ENCODE measurements at places on chromosomes 12 and 14. TPM values are rescaled to one million over a fixed set of nuclear protein-coding genes. Genes with fewer than 3 reads are reported as not detected.

SLC25A47 gene
- not detected for total RNA-seq

C12orf60 gene
- total RNA-seq = 0.50 TPM

CCND2 gene
- 26.7 TPM for total RNA-seq

INF2 gene
- 46.8 TPM for total RNA-seq

KIF5A gene
- 0.50 TPM for total RNA-seq

FOXA1 gene
- not detected for total RNA-seq
